ENCODE measurements at places on chromosomes 3 and 15. TPM values are rescaled to one million over a fixed set of nuclear protein-coding genes. Genes with fewer than 3 reads are reported as not detected.

GRCh38 chr3:190545191-190545590 is 31.3 kb downstream of the IL1RAP start:
- no peaks in the 10 kb centered on the region for H3K36me3 ChIP-seq
- H3K27ac ChIP-seq = no peak overlapping the region
- H3K4me1 ChIP-seq = no peaks in the 10 kb centered on the region
- no peak overlapping the region for H3K4me3 ChIP-seq
- DNase-seq = no peak

The GP9 gene
- total RNA-seq = 4.3 TPM

The LTF gene
- 3.8 TPM for total RNA-seq

GRCh38 chr15:70765504-70766281 is 2.3 kb upstream of the UACA start:
- H3K4me3 ChIP-seq = no peak overlapping the region
- no peak overlapping the region for H3K27ac ChIP-seq
- H3K4me1 ChIP-seq = peaks cover 11% of the 10 kb centered on the region
- no peak for DNase-seq
- H3K27me3 ChIP-seq = no peaks in the 10 kb centered on the region

The FBN1 gene
- 20.3 TPM for total RNA-seq

- H3K4me3 ChIP-seq = no peak overlapping the region
- no peak for DNase-seq
- H3K36me3 ChIP-seq = no peaks in the 10 kb centered on the region
- no peak overlapping the region for H3K27ac ChIP-seq
These were observed 374.3 kb downstream of the VPS13C start for GRCh38 chr15:61685971-61686370.

DNA sequence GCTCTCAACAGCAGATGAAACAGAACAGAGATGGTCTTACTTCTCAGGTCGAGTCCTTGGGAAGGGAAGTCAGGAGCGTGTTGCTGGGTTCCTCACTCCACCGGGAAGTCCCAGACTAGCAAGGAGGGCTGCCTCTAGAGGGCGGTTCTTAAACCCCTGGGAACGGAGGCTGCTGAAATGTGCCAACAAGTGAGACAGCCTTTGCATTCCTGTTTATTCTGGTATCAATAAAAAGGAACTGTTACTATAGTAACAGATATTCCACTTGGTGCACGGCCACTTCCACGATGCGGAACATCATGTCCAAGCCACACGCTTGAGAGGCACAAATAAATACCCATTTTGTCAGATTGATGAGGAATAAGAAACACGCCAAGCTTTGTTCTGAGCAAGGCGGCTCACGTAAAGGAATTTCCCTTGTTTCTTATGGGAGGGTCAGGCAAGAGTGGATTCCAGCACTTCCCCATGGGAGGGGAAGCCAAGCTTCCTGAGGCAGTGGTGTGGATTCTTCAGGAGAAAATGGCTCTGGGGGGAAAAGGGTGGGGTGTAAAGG is at the start of gene FAM107A:
Gene FAM107A (minus strand): TSS at position 123 of the 553 bp plus-strand sequence. CDS start 7,531 bp downstream, outside the sequence.
- H3K4me3 ChIP-seq = peak within 1 kb of the TSS; percentile 45
- DNase-seq = peak; percentile 55
- peaks cover 5% of the 10 kb centered on the region for H3K4me1 ChIP-seq
